Testis (tissue), 5 donors: ENCODE measurements at places on chromosomes 4 and X. TPM values are rescaled to one million over a fixed set of nuclear protein-coding genes. Genes with fewer than 3 reads are reported as not detected.

PPEF1 gene
- polyA plus RNA-seq = 29.3 TPM

HELT gene
- not detected for polyA plus RNA-seq

ANKRD37 gene
- 19.6 TPM for polyA plus RNA-seq

SLC9B1 gene
- 108 TPM for polyA plus RNA-seq

IL2RG gene
- polyA plus RNA-seq = 6.8 TPM

ENAM gene
- polyA plus RNA-seq = 0.38 TPM

VBP1 gene
- 26.5 TPM for polyA plus RNA-seq

FREM3 gene
- polyA plus RNA-seq = 0.42 TPM

F9 gene
- polyA plus RNA-seq = not detected

METTL14 gene
- polyA plus RNA-seq = 54.8 TPM

GRCh38 chr4:157115613-157116335 lies 39.8 kb downstream of the GLRB start:
- no peak for DNase-seq

DNA sequence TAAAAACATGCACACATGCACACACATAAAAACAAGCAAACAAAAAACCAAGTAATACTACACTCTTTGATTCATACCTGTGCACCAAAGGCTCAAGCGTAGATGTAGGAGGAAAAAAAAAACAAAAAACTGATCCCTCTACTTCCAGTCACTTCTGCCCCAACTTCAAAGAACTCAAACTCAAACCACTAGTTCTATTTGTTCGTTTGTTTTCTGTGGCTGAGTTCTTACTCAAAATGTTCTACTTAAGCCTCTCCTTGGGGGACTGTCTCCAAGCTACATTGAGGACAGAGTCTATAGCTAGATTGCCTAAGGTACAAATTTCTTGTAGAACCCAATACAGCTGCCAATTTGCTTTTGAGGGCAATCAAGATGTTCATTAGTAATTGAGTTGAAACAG lies 171.0 kb upstream of the ATOH1 start:
- no peak for DNase-seq

- DNase-seq = peak; percentile 26
These were observed 37.9 kb downstream of the RELL1 start for GRCh38 chr4:37648084-37648817.

DNA sequence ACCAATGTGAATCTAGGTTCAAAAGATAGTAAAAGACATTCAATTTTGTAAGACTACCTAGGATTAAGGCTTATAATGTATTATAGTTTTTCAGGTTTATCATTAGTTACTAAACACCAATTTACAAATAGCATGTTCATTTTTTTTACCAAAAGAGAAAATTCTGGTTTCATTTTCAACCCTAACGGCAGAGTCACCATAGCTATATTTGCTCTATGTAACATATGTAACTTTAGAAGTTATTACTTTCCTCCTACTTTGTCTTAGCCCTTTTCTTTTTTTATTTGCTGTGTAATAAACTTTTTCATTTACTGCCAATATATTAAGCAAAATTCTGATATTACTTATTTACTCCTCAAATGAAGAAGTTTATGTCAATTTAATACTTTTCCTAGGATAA lies 639.6 kb downstream of the ARAP2 start:
- DNase-seq = no peak

DNA sequence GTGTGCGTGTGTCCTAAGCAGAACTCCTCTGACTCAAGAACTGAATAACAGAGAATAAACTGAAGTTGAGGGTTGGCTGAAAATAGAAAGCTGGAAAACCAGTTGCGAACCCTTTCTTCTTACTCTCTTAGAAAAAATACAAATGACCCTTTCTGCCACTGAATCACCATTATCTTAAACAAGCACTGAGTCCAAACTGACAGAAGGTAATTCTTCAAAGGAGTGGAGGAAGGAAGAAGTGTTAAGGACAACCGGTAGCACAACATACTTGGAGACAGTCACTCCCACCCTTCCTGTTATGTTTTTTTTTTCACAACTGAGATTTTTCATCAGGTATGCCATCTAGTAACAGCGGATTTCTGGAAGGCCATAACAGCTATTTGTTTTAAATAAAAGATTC lies 38.1 kb downstream of the HELQ start:
- DNase-seq = no peak

GRCh38 chr4:148965080-148965479 lies 522.9 kb upstream of the NR3C2 start:
- no peak for DNase-seq
